ENCODE measurements at places on chromosomes 12 and 14.

- DNase-seq = no peak
These were observed 10.3 kb downstream of the KCTD10 start for GRCh38 chr12:109466821-109467220.

DNA sequence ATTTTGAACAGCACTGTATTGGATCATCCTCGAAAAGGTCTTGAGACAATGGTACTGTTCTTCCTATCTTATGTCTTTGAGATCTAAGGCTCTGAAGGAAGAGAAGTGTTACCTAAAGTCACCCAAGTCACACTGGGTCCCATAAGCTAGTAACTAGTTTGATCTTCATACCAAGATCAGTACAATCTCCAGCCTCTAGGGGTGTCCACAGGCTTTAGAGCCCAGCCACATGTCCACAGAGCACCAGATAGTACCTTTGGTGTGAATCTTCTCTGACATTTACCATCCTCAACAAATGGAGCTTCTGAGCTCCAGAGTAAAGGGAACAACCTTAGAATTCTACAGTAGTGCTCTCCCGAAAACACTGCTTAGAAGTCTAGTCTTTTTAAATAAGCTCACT, 78.7 kb downstream of the KSR2 start:
- DNase-seq = no peak

- no peak for DNase-seq
These were observed 12.5 kb downstream of the CKB start for GRCh38 chr14:103509864-103510723.

DNA sequence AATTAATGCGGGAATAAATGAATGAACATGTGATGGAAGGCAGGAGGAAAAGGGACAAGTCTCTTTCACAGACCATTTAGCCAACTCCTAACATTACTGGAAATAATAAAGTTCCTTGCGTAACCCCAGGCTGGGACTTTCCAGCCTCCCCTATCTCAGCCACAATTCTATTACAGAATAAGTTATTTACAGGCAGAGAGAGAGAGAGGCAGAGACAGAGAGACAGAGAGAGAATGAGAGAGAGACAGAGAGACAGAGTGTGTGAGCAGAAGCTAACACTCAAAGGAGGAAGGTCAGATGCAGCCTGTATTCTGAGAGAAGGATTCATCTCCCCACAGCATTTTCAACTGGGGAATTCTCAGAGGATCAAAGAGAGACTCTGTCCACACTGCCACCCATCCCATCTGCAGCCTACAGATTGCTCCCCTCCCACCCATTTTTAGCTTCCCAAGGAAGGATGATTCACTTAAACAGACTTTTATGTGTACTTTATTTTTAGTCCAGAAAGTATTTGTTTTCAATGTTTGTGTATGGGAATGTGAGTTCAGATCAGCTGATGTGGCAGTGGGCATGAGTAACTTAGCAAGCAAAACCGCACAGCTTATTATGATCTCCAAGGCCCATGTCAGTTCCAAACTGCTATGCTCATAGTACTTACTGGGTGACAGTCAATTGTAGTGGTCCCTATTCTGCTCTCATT, 165.7 kb downstream of the CAND1 start:
- no peak for DNase-seq

- no peak for DNase-seq
These were observed 3.0 kb downstream of the GALNT6 start for GRCh38 chr12:51388069-51388799.

DNA sequence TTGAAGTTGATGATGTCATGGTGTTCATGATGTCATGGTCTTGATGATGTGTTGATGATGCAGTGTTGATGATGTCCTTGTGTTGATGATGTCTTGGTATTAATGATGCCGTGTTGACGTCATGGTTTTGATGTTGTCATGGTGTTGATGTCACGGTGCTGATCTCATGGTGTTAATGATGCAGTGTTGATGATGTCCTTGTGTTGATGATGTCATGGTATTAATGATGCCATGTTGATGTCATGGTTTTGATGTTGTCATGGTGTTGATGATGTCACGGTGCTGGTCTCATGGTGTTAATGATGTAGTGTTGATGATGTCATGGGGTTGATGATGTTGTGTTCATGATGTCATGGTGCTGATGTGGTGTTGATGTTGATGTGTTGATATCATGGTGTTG, 48.0 kb upstream of the RIMBP2 start:
- DNase-seq = no peak

- no peak for DNase-seq
These were observed 37.3 kb downstream of the ACTN1 start for GRCh38 chr14:68941820-68942219.

DNA sequence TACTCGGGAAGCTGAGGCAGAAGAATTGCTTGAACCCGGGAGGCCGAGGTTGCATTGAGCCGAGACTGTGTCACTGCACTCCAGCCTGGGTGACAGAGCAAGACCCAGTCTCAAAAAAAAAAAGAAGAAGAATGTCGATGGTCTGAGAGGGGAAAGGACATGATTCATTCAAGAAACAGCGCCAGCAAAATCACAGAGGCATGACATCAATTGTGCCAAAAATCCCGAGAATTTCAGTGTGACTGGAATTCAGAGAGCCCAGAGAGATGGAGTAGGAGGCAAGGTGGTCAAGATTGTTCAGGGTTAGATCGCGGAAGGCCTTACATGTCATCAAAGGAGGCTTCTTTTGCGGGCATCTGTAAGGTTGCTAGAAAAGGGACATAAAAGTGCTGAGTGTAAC, 483.3 kb downstream of the VRK1 start:
- DNase-seq = no peak

DNA sequence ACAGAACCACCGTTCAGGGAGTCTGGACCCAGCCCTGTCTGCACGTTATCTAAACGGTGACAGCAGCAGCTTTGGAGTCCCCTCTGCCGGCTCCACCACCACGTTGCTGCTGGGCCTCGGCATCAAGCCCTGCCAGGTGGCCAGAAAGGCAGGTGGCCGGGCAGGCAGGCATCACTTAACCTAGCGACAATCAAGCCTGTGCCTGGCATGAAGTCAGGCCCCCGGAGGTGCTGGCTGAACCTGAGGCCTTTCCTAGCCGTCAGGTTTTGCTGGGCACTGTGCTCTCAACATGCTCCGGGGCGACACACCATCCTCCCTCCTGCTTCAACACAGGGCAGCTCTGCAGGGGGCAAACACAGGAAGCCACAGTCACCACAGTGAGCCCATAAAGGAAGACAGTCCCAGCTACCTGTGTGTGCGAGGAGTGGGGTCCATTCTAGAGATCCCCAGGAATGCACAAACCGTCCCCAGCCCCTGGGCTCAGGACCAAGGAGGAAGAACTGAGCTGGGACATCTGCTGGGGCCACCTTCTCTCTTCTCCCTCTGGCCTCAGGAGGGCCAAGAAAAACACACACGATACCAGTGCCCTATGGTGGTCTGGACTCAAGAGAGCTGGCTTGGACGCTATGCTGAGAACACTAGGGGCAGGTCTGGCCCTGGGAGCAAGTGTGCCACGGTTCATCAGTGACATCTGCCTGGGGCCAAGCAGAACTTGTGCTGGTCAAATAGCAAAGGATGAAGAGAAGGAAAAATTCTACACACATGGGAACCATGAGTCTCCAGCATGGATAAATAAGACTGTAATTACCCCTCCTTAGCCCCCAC, 44.7 kb downstream of the CCDC88C start:
- DNase-seq = no peak

DNA sequence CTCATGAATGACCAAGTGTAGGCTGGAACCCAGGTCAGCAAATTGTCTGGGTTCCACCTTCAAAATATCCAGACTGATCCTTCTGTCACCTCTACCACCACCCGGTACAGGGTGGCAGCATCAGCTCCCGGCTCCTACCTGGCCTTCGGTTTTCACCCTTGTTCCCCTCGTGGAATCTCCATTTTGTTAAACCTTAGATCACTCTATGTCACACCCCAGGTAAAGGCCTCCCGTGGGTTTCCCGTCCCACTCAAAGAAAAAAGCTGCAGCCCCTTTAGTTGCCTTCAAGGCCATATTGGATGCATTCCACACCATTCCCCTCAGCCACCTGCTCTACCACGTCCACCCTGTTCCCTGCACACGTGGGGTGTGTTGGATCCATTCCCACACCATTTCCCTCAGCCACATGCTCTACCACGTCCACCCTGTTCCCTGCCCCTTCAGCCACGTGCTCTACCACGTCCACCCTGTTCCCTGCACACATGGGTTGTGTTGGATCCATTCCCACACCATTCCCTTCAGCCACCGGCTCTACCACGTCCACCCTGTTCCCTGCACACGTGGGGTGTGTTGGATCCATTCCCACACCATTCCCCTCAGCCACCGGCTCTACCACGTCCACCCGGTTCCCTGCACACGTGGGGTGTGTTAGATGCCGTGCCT, 23.8 kb downstream of the SLC6A13 start:
- no peak for DNase-seq

GRCh38 chr14:95458459-95458858, 58.0 kb downstream of the SYNE3 start:
- DNase-seq = no peak

DNA sequence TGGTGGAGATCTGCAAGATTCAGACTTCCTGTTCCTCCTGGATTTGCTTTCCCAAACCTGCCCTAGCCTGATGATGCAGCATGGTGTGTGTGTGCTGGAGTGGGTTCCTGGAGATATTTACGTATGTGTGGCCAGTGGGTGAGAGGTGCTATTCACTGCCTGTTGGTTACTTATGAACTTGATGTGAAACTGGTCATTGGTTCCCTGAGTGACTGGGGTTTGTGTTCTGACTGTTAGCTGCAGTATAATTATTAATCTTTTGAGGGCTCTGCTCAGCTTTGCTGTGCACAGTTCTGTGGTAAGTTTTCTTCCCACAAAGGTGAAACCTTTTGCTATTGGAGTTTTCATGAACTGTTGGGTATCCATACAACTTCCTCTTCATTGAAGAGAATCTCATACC, 541.8 kb upstream of the FBXO33 start:
- DNase-seq = no peak

GRCh38 chr14:101598571-101599233, 37.4 kb downstream of the DIO3 start:
- no peak for DNase-seq

GRCh38 chr14:95069547-95069946, 87.8 kb downstream of the DICER1 start:
- no peak for DNase-seq

GRCh38 chr14:101707863-101708620, 53.5 kb upstream of the PPP2R5C start:
- no peak for DNase-seq

GRCh38 chr12:108047071-108047550, 82.0 kb upstream of the WSCD2 start:
- no peak for DNase-seq

DNA sequence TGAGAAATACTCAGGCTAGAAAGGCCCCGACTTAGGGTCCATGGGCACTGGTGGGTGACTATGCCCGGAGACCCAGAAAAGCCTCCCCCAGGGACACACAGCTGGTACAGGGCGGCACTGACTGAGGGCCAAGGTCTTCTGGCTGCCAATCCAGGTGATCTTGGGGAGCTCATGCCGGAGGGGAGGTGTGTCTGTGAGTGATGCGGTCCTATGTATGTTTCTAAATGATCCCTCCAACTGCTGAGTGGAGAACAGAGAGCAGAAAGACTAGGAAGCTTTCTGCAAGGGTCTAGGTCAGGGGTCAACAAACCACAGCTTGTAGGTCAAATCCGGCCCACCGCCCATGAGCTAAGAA, 391 bp downstream of the SERPINA4 start:
- DNase-seq = no peak

- DNase-seq = no peak
These were observed 77.4 kb downstream of the KIF21A start for GRCh38 chr12:39365364-39366001.

DNA sequence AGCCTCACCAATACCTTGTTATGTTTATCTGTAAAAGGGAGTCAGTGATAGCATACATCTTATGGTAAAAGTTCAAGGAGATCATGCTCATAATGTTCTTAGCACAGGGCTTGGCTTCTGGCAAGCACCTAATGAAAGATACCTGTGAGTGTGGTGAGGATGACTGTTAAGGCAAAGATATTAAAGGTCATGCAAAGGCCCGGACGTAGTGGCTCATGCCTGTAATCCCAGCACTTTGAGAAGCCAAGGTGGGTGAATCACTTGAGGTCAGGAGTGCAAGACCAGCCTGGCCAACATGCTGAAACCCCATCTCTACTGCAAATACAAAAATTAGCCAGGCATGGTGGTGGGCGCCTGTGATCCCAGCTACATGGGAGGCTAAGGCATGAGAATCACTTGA, 425.9 kb upstream of the TBX3 start:
- no peak for DNase-seq

DNA sequence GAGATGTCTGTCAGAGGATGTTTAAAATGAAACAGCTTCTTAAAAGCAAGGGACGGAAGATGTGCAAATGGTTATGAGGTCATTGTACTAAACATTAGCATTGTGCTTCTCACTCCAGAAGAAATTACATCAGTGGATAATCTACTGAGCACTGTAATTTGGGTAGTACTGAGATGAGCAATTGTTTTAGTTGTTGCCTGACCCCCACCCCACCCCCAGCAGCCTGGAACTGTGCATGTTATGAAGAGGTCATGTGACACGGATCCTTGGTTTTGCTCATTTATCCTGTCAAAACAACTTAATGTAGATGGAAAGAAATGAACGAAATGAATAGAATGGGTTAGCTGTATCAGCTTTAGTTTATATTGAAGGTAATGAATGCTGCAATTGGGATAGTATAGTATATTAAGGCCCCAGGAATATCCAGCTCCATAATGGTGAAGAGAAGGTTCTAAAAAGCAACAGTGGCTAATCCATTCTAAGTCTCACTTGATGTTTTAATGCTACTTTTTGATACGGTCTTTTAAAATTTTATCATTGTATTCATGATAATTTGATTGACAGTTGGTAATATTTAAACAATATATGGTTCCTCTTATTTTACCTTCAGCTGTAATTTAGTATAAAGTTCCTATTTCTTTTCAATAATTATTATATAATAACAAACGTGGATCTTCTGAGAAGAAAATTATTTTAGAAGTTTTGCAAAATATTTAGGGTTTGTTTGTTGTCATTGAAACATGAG, 58.5 kb downstream of the WNK1 start:
- DNase-seq = no peak

- no peak for DNase-seq
These were observed 2.4 kb downstream of the EXD2 start for GRCh38 chr14:69193721-69194120.

GRCh38 chr14:26330982-26331381, 266.9 kb downstream of the NOVA1 start:
- no peak for DNase-seq

- no peak for DNase-seq
These were observed 873.5 kb upstream of the LRFN5 start for GRCh38 chr14:40733206-40733605.

DNA sequence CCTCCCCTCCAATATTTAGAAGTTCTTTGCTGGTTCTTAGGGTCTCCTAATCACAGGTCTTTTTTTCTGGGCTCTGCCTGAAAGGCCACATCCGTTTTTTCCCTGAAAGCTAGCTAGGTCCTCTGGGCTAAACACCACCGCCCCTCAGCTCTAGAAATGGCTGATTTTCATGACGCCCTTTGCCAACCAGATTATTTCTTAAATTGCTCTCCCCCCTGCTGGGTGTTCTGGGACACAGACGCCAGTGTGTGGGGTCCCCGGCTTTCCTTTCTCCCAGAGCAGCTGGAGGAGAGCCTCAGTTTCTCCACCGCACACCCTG, 45.3 kb upstream of the ATP23 start:
- no peak for DNase-seq
